ENCODE measurements at places on chromosomes 5 and 9. TPM values are rescaled to one million over a fixed set of nuclear protein-coding genes. Genes with fewer than 3 reads are reported as not detected.

GRCh38 chr9:69420611-69421270, 95.7 kb downstream of the ENTREP1 start:
- DNase-seq, result no peak

DNA sequence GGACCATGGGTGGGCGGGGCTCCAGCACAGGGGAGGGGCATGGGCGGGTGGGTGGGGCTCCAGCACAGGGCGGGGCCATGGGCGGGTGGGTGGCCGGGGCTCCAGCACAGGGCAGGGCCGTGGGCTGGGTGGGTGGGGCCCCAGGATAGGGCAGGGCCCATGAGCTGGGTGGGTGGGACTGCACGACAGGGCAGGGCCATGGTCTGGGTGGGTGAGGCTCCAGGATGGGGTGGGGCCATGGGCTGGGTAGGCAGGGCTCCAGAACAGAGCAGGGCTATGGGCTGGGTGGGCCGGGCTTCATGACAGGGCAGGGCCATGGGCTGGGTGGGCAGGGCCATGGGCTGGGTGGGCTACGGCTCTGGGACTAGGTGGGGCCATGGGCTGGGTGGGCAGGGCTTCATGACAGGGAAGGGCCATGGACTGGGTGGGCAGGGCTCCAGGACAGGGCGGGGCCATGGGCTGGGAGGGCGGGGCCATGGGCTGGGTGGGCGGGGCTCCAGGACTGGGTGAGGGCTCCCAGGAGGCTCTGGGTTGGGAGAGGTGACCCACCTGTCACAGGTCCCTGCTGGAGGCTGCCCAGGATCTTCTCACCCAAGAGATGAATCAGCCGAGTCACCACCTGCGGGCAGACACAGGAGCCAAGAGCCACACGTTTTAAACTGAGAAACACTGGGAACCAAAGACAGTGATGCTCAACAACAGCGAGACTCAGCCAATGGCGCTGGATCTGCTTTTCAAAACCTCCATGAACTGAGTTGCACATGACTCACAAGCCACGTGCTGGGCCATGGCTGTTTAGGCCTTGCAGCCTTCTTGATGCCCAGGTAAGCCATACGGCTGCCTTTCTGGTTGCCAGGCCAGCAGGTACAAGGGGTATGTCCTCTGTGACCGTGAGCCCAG, 33.6 kb upstream of the NSMF start:
- DNase-seq, result peak; percentile 53

DNA sequence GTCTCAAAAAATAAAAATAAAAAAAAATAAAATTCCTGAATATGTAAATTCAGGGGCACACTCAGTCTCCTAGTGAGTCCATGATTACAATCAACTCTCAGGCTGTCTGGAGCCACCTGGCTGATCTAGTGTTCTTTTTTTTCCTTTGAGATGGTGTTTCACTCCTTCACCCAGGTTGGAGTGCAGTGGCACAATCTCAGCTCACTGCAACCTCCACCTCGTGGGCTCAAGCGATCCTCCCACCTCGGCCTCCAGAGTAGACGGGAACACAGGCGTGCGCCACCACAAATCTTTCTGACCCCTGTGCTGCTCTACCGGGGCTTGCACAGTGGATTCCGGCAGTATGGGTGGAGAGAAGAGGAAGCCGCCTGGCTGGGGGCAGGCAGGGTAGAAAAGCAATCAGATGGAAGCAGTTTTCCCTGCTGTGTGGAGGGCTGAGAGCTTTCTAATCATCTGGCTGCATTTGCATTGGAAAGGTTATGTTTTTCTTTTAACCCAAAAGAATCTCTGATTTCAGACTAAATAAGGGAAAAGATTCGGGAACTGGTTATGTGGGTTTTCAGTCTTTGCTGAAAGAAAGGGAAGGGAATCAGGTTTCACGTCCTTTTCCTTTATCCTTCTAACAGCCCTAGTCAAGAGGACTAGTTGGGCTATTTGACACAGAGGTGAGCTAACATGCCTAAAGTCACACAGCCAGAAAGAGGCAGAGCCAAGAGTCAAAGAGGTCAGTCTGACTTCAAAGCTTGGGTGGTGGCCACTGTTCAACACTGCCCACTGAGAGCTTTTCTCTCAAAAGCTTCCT, 26.3 kb upstream of the CORO2A start:
- peak; percentile 68 for DNase-seq

DNA sequence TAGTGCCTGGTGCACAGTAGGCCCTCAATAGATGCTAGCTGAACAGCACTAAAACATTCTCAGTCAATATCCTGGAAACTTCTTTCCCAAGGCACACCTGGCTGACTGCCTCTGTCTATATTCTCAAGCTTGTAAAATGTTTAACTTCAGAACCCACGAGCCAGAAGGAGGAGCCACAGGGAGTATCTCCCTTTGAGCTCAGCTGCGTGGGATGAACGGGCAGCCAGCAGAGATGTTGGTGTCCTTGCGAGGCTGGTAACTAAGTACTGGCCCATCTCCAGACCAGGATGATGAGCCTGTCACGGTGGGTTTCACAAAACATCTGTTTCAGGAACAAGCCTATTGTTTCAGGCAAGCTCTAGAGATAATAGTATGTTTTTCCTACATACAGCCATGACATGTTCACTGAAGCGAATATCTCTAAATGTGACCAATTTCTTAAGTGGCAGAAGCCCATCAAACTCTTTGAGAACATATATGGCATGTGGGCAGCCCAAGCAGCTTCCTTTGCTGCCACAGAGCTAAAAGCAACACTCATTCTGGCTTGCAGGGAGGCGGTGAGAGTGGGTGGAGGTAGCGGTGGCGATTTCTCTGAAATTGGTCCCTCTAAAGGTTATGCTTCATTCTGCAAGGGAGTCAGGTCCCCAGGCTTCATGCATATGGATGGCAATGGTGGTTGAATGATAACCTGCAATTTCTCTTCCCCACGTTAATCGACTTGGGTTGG, 206.2 kb downstream of the TTLL11 start:
- no peak for DNase-seq

DNA sequence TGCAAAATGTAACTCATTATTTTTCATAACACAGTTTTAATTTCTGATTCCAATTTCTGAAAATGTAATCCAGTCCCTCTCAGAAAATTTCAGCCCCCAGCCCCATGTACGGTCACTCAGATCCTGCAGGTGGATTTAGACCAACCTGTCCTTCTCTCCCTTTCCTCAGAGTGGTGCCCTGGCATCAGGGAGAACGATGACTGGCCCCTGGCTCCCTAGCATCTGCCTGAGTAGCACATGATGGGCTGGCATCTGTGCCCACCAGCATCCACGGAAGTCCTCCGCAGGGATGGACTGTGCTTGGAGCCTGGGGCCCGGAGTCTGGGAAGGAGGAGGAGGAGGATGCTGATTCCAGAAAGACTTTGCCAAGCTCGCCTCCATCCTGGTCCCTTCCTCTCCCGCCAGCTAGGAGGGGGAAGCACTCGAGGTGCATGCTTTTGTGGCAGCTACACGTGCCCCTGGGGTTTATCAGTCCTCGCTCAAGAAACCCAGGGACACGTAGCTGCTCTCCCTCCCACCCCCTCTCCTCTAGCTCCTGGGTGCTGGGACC, 54.4 kb upstream of the RUFY1 start:
- DNase-seq, result no peak

The SOHLH1 gene
- not detected for total RNA-seq

- no peak for DNase-seq
These were observed 612.1 kb downstream of the PTPRD start for GRCh38 chr9:10000669-10001068.

The ZFR gene
- 69.2 TPM for total RNA-seq

GRCh38 chr9:127572961-127573721, 38.9 kb upstream of the STXBP1 start:
- peak; percentile 87 for DNase-seq

GRCh38 chr9:137387891-137388560, 34.9 kb downstream of the EXD3 start:
- no peak for DNase-seq

- no peak for DNase-seq
These were observed 72.0 kb downstream of the SEMA6A start for GRCh38 chr5:116502616-116503015.
